Mesothelial cell of epicardium (in vitro differentiated cells): ENCODE measurements at places on chromosomes 12 and 14.

DNA sequence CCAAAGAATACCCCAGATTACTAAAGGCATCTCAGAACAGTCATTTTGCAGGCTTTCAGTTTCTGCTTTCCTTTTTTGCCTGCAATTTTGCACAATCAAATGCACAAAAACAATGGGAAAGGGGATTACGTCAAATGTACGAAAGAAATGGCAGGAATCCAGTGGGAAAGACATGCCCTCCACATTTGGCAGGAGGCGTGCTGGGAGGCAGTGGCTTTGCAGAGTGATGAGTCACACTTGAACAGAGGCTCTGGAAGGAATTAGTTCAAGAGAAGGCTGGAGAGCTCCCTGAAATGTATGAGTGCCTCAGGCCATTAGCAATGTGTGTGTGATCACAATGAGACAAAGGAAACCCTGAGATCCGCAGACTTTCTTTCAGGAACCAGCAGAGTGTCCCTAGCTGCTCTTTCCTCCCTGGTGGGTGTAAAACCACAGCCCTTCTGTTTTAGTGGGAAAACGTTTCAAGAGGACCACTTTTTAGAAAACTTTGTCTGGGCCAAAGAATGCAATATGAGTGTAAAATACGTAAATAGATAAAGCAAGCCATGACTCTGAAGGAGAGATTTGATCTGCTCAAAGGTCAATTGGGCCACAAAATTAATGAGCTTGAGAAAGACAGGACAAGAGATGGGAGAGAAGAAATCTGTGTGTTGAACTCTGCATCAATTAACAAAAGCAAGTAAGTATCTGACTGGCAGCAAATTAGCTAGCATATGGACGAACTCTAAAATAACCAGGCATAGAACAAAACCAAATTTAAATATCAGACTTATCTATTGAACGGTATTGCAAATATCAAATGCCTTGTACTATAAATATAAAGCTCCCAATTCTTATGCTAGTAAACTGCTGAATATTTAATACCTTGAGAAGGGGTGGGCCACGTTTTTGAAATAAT lies 155.4 kb upstream of the PDE3A start:
- DNase-seq, result no peak

DNA sequence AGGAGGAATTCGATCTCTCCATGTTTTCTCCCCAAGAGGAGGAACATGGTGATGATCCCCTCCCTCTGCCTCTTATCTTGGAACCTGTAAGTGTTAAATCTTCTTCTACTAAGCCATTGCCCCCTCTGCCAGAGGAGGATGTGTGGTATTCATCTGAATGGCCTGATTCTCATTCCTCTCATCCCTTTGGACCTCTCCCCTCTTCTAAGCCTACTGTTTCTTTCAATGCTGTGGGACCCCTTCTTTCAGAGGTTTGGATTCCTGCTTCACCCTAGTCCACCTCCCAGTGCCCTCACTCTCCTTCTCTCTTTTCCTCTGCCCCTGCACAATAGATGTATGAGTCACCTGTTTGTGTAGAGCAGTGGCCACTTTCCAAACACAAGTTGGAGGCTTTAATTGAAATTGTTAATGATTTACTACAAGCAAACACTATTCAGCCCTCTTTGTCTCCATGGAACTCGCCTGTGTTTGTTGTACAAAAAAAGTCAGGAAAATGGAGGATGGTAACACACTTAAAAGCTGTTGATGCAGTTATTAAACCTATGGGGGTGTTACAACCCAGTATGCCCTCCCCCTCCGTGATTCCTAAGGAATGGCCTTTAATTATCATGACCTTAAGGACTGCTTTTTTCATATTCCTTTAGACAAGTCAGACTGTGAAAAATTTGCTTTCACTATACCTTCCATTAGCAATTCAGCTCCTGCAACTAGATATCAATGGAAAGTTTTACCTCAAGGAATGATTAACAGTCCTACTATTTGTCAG lies 192.1 kb upstream of the ALG10B start:
- DNase-seq, result no peak

DNA sequence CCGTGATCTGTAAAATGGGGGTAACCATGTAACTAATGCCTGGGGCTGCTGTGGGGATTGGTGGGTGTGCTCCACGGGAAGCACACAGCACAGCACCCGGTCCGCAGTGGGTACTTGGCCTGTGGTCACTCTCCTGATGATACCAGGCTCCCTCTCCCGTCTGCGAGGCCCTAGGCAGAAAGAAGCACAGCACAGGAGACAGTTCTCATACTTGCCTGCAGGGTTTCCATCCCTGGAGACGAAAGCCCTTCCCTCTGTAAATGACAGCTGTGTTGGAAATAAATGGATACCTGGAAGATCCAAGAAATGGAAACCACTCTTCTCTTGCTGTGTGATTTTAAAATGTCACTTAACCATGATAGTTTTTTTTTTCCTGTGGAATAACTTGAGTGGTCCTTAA lies 7.9 kb upstream of the PRMT8 start:
- no peak for DNase-seq

GRCh38 chr12:114998750-114999128 lies 314.8 kb upstream of the TBX3 start:
- no peak for DNase-seq

- no peak for DNase-seq
Observed at GRCh38 chr14:34251662-34252061, 210.4 kb downstream of the SPTSSA start.

- DNase-seq, result no peak
Observed at GRCh38 chr12:2179953-2180736, 127.4 kb downstream of the CACNA1C start.

DNA sequence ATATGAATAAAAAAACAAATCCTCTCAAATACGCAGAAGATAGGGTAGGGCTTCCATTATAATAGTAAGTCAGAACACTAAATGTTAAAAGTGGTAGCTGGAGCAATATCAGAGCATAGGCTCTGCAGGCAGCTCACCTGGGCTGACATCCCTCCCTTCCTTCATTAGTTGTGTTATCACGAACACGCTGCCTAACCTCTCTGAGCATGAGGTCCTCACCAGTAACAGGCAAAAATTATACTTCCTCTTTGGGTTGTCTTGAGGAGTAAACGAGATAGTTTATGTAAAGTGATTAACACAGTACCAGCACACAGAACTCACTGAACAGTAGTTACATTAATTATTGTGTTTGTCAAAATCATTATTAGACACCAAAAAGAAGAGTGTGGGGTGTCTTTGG lies 154.3 kb downstream of the STXBP6 start:
- no peak for DNase-seq
